ENCODE measurements at places on chromosomes 2 and 18. TPM values are rescaled to one million over a fixed set of nuclear protein-coding genes. Genes with fewer than 3 reads are reported as not detected.

- no peak for DNase-seq
Measured at GRCh38 chr2:38315707-38316333, 61.3 kb downstream of the ATL2 start.

DNA sequence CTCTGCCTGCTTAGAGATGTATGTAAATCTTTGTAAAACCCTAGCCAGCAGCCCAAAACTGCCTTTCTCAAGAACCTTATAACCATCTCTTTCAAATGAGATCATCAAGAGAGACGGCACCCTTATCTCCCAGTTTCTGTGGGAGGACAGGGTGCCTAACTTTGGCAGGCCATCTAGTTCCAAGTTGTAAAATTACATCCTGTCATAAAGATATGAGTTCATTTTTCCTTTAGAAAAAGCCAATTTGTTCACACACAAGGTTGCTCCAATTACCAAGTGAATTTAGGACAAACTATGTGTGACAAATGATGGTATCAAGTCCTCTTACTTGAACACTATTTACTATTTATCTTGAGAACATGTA lies 65.3 kb downstream of the MEMO1 start:
- no peak for DNase-seq

Gene C2orf72
- not detected for total RNA-seq

Gene DSC2
- total RNA-seq = 14.1 TPM

Gene MAL
- 5.8 TPM for total RNA-seq

GRCh38 chr2:133062931-133063665 lies 393.1 kb upstream of the LYPD1 start:
- no peak for DNase-seq

DNA sequence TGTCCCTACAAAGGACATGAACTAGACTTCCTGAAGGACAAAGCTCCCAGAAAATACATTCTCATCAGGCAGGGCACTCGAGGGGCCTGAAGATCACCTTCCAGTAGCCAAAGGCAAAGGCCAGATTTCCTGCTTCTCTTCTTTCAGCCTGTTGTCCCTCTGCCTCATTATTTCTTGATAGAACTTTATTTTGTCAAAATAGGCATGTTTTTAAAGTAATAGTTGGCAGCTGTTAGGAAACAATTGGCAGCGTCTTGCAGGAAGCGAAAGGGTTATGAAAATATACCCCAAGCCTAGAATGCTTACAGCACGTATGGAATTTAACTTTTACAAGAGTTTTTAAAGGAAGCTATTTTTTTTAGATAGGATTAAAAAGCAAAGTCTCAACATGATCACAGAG lies 74.9 kb downstream of the LINC00305 start:
- no peak for DNase-seq

Data from left cardiac atrium (tissue), 4 donors.